ENCODE measurements at places on chromosomes 7 and 10. TPM values are rescaled to one million over a fixed set of nuclear protein-coding genes. Genes with fewer than 3 reads are reported as not detected.
A peak's percentile ranks its signal among the peaks of the same experiment; 100 is the strongest.

- DNase-seq: peak; percentile 87
Measured at GRCh38 chr7:106176414-106177299, 64.5 kb upstream of the SYPL1 start.

GRCh38 chr10:121942749-121943416 lies 15.1 kb upstream of the ATE1 start:
- no peak for DNase-seq

GRCh38 chr10:94085766-94086437 lies 92.2 kb downstream of the PLCE1 start:
- no peak for DNase-seq

- no peak for DNase-seq
Measured at GRCh38 chr7:55181762-55182161, 162.9 kb downstream of the EGFR start.

DNA sequence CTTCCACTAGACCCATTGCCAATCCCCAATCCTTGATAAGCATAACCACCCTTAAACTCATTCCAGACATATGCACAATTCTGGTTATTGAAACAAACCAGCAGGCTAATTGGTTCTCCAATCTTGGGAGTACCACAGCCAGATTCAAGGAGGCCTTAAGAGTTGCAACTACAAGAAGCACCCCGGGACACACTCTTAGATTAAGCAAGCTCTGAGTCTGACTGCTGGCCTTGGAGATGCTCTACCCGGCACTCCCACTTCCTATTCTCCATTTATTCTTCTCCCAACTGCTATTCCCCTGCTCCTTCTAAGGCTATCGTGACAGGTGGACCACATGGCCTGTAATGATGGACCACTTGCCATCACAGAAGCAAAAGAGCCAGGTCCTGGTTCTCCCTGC lies 40.3 kb downstream of the CYTH3 start:
- no peak for DNase-seq

- DNase-seq: no peak
Measured at GRCh38 chr10:117217196-117217761, 20.0 kb downstream of the KCNK18 start.

- DNase-seq: no peak
Measured at GRCh38 chr10:75129537-75129936, 18.1 kb downstream of the SAMD8 start.

DNA sequence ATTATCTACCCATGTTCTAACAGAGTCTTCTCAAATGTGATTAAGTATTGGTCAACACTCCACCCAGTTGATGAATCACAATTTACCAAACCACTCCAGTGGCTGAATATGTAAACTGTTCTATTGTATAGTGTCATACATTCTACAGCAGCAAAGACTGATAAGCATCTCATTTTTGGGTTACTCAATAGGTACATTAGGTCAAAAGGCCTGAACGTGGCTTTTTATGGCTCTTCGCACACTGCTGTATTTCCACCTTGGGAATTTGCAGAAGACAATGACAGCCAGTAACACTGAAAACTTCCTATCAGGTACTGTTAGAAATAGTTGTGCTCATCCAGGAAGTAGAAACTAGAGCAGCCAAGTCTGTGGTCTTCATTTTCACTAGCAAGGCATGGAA lies 166.9 kb downstream of the GLI3 start:
- no peak for DNase-seq

GRCh38 chr10:74916283-74916682 lies 89.9 kb downstream of the KAT6B start:
- no peak for DNase-seq

DNA sequence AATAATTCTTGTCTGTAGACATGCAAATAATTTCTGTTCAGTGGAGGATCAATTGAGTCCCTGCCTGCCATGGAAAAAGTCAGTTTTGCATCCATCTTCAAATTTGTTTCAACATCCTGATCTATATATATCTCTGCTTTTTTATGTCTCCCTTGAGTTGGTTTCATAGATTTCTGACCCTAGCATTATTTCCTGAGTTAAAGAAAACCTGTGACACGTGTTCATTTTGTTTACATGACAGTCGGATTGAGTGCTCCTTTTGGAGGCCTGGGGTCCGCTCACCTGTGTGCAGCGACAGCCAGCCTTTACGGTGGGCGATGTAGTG lies 674 bp downstream of the MRPS24 start:
- no peak for DNase-seq

GRCh38 chr10:114687459-114687858 lies 29.4 kb upstream of the ABLIM1 start:
- no peak for DNase-seq

DNA sequence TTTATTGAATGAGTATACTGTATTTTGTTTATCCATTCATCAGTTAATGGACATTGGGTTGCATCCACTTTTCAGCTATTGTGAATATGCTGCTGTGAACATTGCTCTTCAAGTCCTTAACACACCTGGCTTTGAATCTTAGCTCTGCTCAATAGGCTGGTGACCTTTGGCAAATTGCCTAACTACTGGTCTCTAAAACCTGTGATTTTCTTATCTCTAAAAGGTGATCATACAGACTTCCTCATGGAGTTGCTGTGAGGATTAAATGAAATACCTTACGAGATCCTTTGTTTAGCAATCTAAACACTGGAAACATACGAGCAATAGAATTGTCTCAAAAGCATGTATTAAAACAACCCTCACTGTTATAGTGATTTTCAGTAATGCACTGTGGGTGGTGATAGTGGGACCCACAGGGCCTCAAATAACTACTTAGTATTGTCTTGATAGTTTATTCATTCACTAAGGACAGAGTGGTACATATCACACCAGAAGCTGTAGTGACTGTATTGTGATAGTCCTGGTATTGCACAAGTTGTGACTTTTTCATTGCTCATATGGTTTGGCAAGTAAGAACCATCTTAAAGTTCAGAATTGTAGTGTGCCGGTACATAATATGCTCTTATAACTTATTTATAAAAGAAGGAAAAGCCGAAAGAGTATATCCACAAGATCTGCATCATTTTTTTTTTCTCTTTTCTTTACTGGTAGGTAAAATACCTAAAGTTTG lies 257.6 kb downstream of the EXOC4 start:
- DNase-seq: no peak

DNA sequence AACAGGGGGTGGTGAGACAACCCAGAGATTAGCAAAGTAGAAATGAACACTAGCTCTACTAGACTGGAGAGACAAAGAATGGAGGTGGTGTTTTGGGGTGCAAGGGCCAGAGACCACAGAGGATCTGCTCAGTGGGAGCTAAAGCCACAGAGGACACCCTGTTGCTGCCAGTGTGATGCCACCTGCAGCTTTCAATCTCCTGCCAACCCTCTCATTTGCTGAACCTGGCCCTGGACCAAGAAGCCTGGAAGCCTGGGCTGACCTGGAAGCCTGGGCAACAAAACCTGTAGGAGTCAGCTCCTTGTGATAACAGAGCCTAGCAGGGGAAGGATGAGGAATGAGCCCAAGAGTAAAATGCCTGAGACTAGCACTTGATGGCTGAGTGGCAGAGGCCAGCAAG lies 81.1 kb upstream of the ADO start:
- no peak for DNase-seq

- DNase-seq: no peak
Measured at GRCh38 chr7:99831595-99831994, 3.8 kb downstream of the CYP3A43 start.

DNA sequence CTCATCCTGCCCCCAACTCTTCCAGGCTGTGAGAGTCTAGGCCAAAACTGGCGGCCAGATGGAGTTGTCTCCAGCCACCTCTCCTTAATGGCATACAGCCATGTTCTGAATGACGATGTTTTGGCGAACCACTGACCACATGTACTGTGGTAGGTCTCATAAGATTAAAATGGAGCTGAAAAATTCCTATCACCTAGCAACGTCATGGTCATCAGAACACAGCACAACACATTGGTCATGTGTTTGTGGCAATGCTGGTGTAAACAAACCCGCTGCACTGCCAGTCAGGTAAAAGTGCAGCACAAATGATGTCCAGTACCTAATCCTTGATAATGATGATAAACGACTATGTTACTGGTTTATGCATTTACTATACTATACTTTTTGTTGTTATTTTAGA lies 290.0 kb upstream of the MKI67 start:
- peak; percentile 22 for DNase-seq

DNA sequence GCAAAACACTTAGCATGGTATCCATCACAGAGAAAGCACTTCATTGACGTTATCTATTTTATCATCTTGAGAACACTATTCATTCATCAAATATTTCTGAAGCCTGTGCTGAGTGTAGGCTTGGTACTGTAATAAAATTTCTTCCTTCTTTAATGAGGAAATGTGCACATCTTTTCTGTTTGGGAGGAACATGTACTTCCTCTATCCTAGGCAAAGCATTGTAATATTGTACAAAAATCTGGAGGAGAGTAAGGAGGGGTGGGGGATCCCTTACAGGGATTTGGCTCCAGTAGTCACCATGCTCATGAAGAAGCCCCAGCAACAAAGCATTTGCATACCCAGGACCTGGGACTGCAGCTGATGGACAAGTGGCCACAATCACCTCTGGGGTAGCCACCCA lies 39.9 kb upstream of the SORCS3 start:
- DNase-seq: no peak

DNA sequence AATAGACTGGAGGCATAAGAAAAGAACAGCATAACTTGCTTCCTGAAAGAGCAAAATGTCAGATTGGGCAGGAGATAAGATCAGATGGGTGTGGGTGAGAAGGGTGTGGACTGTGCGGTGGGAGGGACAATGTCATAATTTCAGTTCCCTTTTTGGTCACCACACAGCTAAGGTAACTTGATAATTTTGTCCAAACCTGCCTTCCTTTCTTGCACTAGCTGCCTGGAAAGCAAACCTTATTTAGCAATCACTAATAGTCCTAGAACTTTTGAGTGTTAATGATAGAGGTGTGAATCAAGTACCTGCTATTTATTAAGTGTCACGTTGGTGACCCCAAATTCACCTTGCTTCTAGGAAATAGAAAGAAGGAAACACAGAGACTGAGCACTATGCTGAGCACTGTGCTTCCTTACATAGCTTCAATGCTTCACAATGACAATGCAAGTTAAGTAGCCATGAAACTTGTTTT lies 72.4 kb upstream of the SP4 start:
- DNase-seq: no peak

- DNase-seq: no peak
Measured at GRCh38 chr10:9069136-9069535, 1014.6 kb downstream of the GATA3 start.

DNA sequence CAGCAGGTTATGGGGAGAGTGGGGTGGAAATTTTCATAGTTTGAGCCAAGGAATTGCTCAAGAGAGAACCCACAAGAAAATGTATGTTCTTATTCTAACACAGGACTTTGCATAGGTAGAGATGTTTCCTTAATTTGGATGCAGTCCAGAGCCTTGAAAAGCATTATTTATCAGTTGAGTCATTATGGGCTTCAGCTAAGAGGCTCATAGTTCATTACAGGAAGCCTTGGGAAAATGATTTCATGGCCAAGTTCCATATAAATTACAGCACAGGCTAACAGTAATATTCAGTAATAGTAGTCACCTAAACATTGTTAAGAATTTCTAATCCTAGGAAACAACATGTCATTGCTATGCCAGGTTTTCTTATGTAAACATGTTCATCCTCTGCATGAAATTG lies 131.1 kb upstream of the PTPRZ1 start:
- DNase-seq: no peak

GRCh38 chr10:76717141-76717540 lies 920.5 kb downstream of the KCNMA1 start:
- DNase-seq: no peak

GRCh38 chr7:134364619-134365037 lies 47.9 kb upstream of the SLC35B4 start:
- DNase-seq: no peak

DNA sequence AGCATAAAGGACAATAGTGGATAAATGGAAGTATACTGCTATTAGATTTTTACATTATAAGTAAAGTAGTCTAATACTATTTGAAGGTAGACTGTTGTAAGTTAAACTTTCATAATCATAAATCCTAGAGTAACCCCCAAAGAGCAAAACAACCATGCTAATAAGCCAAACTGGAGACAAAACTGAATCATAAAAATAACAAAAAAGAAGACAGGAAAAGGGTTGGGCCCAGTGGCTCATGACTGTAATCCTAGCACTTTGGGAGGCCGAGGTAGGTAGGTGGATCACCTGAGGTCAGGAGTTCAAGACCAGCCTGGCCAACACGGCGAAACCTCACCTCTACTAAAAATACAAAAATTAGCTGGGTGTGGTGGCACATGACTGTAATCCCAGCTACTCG lies 9.7 kb downstream of the CACUL1 start:
- DNase-seq: no peak

DNA sequence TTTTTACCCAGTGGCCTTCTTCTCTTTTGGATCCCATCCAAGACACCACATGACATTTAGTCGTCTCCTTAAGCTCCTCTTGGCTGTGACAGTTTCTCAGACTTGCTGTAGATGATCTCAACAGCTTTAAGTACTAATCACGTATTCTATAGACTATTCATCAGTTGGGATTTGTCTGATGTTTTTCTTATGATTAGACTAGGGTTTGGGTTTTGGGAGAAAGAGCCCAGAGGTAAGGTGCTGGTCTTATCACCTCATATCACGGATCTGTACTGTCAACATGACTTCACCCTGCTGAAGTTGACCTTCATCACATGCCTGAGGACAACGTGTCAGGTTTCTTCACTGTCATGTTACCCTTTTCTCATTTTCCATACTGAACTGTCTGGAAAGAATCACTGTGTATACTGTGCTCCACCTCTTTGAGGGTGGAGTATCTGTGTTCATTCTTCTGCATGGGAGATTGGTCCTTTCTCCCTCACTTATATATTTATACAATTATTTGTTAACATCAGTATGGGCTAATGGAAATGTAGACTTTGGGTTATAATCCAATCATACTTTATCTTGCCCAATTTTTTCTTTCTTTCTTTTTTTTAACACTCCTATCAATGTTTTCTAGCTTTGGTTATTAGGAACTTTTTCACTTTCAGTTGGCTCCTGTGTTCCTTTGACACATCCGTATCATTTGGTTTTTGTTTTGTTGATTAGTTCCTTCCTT lies 6.4 kb upstream of the HKDC1 start:
- no peak for DNase-seq

DNA sequence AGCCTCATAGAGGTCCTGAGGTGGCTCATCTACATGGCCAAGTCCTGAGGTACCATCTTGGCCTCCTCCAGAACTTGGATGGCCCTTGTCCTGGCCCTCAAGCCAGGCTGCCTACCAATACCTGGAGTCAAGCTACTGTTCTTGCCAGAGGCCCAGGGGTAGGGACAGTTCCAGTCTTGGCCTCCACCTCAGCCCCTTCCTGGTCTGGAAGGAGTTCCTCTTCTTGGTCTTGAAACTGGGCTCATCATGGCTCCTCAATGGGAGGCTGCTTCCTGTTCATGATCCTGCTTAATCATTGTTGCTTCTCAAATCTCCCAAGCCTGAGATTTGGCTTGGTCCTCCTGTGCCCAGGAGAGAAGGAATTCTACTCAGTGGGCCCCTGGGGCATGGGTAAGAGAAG lies 3.9 kb downstream of the HPS6 start:
- no peak for DNase-seq

TCAF2 gene
- 14.3 TPM for total RNA-seq

TRIM73 gene
- 6.5 TPM for total RNA-seq

AKR1C8 gene
- total RNA-seq: not detected

PDCD11 gene
- 47.2 TPM for total RNA-seq

SLC39A12 gene
- 0.13 TPM for total RNA-seq

PRKCQ gene
- 4.3 TPM for total RNA-seq

All from ureter (tissue), 1 donor.